Right cardiac atrium (tissue), 5 donors: ENCODE measurements at places on chromosomes 7 and 10. TPM values are rescaled to one million over a fixed set of nuclear protein-coding genes. Genes with fewer than 3 reads are reported as not detected.

The UCN3 gene
- total RNA-seq = not detected

GRCh38 chr7:94266238-94266644 lies 128.5 kb upstream of the COL1A2 start:
- no peak for DNase-seq

DNA sequence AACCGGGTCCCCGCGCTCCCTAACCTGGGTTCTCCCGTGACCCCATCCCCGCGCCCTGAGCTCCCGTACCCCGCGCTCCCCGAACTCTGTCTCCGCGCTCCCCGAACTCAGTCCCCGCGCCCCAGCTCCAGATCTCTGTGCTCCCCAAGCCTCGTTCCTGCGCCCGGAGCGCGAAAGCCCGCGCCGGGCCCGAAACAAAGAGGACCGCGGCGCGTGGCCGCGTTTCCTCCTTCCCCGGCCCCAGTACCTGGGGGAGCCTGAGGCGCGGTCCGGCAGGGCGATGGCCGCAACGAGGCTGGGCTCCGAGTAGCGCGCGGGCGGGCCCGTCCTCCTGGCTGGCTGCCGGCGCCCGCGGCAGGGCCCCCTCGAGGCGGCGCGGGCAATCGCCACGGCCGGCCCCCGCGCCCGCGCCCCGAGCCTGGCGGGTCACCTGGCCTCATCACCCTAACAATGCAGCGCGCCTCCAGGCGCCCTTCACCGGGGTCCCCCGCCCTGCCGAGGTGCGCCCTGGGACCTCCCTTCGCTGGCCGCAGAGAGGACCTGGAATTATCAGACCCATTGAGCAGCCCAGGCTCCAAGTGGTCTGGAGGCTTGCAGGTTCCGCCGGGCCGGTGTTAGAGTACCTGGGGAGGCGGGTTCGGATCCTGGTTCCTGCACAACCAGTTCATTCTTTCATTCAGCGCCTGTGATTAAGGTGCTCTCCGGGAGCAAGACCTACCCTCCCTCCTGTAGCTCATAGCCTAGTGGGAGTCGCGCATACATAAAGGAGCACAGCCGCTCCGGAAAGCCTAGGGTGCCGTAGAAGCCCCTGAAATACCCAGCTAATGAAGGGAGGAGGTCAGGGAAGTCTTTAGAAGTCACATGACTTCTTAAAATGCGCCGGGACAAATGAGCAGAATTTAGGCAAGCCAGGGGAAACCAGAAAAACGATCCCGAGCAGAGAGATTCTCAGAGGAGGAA lies at the start of gene TNS3:
TNS3 (minus strand) TSS at position 308 of the 960 bp plus-strand sequence. CDS start 142,475 bp downstream, outside the sequence.
- peak; percentile 84 for DNase-seq

DNA sequence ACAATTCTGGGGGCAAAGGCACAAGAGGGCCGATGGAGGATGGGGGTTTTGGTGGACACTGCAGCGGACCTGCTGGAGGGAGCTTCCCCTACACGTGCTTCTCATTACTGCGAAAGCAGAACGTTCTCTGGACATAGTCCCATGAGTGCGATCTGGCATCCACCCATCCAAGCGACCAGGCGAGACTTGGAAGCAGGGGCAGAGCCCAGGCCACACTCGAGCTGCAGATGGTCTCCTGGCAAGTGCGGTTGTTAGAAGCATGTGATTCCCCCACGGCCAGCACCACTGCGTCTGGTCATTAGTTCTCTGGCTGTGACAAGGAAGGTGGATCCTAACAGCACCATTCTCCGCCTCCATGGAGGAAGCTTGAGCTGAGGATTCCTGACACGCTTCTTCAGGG lies 118.4 kb upstream of the TCERG1L start:
- DNase-seq = peak; percentile 16

- DNase-seq = no peak
Measured at GRCh38 chr10:62039954-62040353, 138.5 kb downstream of the ARID5B start.

The KCNIP2 gene
- 977 TPM for total RNA-seq

DNA sequence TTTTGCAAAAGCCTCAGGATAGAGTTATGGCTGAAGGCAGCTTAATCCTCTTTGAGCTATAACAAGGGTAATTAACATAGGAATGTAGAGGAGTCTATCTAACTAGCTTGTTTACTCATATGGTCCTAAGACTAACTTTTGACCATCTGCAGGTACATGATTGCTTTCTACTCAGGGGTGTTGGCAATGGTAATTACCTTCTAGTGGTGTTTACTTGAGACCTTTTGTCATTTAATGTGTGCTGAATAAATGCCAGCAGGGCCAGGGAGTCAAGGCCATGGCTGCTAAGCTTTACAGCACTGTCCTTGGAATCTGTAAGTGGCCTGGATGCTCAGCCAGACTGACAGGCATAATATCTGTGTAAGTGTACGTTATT lies 1325.0 kb downstream of the XPNPEP1 start:
- DNase-seq = no peak

DNA sequence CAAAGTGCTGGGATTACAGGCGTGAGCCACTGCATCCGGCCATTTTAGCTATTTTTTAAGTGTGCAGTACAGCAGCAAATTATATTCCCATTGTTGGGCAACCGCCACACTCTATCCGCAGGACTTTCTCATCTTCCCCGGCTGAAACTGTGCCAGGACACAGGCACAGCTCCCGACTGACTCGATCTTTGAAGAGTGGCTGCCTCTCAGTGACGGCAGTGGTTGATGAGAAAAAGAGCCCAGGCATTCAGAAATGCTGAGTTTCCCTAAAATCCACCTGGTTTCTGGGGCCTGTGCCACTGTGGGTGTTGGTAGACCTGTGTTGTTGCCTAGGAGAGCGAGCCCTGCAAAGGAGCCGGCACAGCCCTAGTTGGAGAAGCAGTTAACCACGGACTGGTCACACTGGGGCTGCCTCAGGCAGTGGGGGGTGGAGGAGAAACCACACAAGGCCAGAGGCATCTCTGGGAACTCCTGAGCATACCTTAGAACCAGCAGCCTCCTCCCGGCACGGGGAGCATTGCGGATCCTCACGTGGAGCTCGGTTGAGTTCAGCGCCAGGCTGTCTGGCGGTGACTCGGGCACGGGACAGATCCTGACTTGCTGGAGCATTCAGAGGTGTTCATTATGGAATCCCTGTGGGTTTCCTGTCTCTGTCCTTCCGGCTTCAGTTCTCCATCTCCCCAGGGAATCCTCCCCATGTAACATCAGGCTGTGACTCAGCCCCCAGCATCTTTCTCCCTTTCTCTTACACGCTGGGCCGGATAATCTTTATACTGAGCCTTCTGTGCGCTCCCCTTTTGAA lies 16.2 kb downstream of the PFKFB3 start:
- DNase-seq = no peak

The AGFG2 gene
- 18.4 TPM for total RNA-seq

The C10orf88 gene
- 5.2 TPM for total RNA-seq

The CYP26C1 gene
- total RNA-seq = not detected

GRCh38 chr10:77084431-77085144 lies 553.0 kb downstream of the KCNMA1 start:
- DNase-seq = peak; percentile 76

- DNase-seq = no peak
Measured at GRCh38 chr10:75432176-75432575, 752 bp downstream of the LRMDA start.

DNA sequence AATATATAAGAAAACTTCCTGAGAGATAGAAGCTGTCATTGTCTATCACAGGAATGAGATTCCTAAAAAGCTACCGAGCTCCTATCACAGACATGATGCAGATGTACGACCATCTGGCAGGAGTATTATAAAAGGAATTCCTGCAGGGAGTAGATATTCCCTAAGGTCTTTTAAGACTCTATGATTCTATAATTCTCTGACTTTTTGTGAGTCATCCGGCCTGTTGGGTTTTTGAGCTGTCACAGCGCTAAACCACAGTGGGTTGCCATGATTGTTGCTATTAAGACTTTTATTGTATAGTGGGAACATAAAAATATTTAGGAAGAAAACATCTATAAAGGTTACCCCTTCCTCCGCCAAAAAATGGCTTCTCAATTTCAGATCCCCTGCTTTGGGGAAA lies 223.4 kb downstream of the BMPER start:
- DNase-seq = no peak

The ZP3 gene
- total RNA-seq = not detected

The ELOVL3 gene
- 0.17 TPM for total RNA-seq

The MNX1 gene
- not detected for total RNA-seq
